ENCODE measurements at places on chromosomes 16 and 17.

DNA sequence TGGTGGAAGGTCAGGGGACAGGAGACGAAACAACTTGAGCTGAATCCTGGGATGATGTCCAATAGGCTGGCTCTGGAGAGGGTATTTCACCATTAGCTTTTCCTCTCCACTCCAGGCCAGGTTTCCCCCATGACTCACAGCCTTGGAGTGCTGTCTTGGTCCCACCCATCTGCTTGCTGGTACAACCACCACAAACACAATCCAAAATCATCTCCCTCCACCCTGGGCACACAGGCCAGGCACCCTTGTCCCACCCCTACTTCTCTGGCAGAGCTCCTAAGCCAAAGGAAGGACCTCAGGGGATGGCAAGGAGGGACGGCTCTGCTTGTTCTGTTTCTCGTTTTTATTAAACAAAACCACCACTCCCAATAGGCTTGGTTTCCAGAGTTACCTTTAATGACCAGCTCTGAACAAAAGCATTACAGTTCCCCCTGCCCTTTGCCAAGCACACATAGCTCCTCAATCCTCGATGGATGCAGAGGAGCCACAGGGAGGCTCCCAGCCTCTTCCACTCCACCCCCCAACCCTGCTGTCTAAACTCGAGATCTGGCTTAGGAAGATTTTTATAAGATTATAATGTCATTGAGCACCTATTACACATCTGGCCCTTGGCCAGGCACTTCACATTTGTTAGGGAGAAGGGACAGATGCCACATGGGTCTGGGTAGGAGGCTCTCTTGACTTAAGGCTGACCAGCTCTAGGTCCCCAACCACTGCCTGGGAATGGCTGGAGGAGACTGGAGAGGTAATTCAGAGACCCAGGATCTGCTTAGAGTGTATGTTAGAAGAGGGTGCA lies 13.3 kb downstream of the CAVIN1 start:
- DNase-seq, result no peak

DNA sequence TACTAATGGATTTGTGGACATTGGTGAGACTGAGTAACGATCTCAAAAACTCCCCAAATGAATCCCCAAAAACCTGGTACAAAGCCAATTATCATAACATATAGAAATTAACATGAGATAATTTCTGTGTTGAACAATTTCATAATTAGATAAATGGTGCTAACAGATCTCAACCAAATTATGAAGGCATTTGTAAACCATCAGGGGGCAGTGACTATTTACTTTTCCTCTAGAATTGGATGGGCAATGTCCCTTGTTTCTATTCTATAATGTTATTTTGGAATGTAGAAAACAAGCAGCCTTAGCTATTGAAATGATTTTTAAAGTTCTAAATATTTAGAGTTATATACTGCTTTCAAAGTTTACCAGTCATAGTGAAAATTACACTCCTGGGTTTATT lies 57.8 kb downstream of the MYH10 start:
- DNase-seq, result no peak

DNA sequence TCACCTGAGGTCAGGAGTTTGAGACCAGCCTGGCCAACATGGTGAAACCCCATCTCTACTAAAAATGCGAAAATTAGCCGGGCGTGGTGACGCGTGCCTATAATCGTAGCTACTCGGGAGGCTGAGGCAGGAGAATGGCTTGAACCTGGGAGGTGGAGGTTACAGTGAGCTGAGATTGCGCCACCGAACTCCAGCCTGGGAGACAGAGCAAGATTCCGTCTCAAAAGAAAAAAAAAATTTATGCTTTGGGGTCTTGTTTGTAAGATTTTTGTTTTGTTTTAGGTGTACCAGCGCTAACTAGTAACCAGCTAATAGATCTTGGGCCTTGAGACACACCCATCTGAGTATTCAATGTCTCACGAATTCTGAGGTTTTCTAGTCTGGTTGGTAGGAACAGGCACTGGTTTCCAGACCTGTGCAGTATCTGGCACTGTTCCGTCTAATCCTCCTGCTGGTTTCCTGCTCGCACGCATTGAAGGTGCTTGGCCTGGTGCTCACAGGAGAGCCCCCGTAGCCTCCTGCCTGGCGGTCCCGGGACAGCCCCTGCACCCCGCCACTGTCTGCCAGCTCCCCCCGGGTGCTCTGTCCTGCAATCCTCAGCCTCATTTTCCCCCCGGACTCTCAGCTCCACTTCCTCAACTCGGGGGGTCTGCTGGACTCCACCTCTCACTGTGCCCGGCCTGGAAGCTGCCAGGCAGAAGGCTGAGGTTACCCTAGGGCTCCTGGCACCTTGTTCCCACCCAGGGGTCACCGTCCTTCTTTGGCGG lies 10.6 kb upstream of the DUS1L start:
- no peak for DNase-seq

DNA sequence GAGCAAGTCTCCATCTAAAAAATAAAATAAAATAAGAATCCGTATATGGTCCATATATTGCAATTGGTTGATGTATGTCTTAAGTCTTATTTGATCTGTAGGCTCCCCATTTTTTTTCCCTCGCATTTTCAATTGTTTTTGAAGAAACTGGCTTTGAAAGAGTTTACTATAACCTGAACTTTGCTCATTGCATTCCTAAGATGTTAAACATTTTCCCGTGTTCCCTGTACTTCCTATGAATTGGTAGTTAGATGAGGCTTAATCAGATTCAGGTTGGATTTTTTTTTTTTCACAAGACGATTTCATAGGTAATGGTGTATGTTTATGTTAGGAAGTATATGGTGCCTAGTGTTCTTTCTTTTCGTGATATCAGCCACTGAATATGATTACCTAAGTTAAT lies 3.3 kb downstream of the LRRC36 start:
- DNase-seq, result no peak

DNA sequence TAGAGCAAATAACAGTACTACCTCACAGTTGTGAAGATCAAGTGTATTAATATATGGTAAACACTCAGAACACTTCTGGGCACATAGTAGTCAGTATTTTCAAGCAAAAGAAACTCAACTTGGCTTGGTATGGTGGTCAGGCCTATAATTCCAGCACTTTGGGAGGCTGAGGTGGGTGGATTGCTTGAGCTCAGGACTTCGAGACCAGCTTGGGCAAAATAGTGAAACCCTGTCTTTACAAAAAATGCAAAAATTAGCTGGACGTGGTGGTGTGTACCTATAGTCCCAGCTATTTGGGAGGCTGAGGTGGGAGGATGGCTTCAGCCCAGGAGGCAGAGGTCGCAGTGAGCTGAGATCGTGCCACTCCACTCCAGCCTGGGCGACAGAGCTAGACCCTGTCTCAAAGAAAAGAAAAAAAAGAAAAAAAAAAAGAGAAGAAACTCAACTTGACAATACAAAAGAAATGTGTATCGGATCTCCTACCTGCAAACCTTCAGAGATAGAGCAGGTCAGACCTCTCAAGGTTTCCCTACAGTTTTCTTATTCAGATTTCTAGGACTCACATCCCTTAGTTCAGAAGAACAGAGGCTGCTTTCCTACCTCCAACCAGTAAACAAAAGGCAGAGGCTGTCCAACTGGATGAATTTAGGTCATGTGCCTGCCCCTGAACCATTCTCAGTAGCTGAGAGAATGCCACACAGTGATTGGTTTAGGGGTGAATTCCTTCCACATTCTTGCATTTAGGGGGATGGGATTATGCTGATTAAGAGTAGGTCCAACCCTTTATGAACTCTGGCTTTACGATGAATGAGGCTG lies 1.7 kb upstream of the KPNA2 start:
- DNase-seq, result no peak

GRCh38 chr16:83940630-83941378 lies 12.2 kb upstream of the OSGIN1 start:
- no peak for DNase-seq

DNA sequence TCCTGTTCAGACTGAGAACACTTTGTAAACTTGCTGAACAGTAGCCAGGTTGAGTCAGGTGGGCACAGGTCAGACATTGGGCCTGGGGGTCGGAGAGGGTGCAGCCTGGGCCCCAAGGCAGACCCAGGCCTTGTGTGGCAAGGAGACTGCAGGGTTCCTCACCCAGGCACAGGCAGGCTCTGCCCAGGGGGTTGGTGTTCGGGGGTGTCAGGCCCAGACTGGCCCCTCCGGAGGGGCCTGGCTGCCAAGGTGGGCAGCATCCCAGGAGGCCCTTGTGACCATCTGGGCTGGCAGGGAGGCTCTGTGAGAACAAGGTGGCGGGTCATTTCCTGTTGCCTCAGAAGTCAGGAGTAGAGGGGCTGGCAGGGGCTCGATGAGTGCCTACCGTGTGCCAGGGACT lies 585 bp upstream of the MYO15A start:
- no peak for DNase-seq

- peak; percentile 62 for DNase-seq
These were observed 19.7 kb downstream of the APPBP2 start for GRCh38 chr17:60506312-60506711.

GRCh38 chr17:45784741-45785479 lies 790 bp downstream of the CRHR1 start:
- DNase-seq, result no peak

DNA sequence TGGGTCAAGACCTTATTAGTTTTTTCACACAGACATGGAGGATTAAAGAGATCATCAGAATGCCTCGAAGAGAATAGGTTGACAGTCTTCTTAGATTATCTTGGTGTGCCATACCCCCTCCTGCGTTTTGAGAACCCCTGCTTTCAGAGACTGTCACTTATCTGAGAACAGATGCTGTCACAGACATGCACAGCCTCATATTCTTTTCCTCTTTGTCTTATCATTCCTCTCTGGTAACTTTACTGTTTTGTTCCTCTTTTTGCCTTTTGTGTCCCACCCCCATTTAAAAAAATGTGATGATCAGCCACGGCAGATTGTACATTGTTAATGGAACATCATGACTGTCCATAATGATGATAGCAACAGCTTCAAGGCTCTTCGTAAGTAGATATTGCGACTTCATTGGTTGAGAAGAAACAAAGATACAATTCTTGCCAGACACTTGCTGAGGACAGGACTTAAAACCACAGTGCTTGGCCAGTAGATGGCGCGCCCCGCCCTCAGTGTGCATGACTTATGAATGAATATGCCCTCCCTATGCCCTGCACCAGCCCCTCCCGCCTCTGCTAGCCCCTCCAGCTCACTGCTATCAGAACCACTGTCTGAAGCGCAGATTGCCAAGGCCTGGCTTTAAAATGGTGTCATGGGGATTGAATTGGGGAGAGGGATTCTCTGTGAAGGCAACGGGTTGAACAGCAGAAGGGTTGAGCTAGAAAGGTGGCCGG lies 2.6 kb upstream of the PITPNC1 start:
- no peak for DNase-seq

- no peak for DNase-seq
These were observed 104.6 kb downstream of the METRNL start for GRCh38 chr17:83183951-83184506.

DNA sequence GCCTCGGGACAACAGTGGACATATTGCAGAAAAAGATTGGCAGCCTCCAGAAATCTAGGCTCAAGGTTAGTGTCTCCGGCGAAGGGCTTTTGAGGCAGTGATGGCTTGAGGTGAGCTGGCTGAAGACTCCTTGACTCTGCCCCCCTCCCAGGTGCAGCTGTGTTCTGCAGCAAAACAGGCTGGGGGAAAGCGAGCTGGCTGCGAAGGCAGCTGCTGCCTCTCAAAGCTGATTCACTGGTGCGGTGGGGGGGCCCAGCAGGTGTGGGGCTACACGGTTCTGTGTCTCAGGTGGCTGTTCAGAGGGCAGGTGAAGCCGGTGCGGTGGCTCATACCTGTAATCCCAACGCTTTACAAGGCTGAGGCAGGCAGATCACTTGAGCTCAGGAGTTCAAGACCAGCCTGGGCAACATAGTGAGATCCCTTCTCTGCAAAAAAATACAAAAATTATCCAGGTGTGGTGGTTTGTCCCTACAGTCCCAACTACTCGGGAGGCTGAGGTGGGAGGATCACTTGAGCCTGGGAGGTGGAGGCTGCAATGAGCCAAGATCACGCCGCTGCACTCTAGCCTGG lies 22.9 kb downstream of the C16orf96 start:
- DNase-seq, result no peak

- DNase-seq, result no peak
These were observed 242.4 kb downstream of the ZFHX3 start for GRCh38 chr16:72805486-72805885.

DNA sequence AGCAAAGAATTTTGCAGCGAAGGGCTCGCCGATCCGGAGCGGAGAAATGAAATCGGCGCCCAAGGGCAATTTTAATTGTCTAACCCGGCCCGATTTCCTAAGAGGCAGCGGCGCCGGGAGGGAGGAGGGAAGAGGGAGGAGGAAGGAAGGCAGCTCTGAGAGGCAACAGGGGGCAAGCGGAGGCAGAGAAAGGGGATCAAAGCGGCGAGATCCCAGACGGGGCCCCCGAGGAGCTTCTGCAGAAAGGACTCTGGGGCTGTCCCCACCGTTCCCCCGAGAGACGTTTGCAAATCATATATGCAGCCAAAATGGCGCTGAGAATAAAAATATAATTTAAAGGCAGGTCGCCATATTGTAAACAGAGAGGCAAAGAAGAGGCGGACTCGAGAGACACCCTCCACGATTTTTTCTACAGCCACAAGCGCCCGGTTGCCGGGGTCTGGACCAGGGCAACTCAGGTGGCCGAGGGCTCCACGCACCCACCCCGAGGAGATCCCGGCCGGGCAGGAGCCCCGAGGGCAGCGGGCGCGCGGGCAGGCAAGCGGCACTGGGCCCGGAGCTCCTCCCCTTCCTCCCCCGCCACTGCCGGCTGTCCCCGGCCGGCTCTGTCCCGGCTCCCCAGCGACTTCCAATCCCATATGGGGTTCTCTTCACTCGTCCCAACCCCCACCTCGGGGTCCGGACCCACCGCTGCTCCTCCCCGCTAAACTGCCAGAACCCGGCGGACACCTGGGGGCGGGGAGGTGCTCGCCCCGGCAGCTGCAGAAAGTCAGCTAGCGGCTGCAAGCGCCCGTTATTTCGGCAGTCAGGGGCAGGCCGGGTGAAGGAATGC lies 1.9 kb downstream of the PHF12 start:
- no peak for DNase-seq

DNA sequence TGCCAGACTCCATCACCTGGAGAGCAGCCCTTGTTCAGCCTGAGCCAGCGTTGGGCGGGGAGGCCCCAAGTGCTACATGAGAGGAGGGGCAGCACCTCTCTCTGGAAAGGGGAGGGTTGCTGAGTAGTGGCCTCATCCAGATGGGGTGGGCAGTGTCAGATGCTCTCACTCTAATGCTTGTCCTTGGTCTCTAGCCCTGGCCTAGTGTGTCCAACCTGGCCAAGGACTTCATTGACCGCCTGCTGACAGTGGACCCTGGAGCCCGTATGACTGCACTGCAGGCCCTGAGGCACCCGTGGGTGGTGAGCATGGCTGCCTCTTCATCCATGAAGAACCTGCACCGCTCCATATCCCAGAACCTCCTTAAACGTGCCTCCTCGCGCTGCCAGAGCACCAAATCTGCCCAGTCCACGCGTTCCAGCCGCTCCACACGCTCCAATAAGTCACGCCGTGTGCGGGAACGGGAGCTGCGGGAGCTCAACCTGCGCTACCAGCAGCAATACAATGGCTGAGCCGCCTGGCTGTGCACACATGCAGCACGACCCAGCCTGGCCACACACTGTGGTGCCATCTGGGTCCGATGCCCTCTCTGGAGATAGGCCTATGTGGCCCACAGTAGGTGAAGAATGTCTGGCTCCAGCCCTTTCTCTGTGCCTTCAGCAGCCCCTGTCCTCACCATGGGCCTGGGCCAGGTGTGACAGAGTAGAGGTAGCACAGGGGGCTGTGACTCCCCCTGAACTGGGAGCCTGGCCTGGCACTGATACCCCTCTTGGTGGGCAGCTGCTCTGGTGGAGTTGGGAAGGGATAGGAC lies 4.3 kb downstream of the CTRL start:
- no peak for DNase-seq

- DNase-seq, result no peak
These were observed 21.0 kb upstream of the DNAI2 start for GRCh38 chr17:74253036-74253435.

Data from AG04449 (cell line).